ENCODE measurements at places on chromosomes 4 and X. TPM values are rescaled to one million over a fixed set of nuclear protein-coding genes. Genes with fewer than 3 reads are reported as not detected.

DNA sequence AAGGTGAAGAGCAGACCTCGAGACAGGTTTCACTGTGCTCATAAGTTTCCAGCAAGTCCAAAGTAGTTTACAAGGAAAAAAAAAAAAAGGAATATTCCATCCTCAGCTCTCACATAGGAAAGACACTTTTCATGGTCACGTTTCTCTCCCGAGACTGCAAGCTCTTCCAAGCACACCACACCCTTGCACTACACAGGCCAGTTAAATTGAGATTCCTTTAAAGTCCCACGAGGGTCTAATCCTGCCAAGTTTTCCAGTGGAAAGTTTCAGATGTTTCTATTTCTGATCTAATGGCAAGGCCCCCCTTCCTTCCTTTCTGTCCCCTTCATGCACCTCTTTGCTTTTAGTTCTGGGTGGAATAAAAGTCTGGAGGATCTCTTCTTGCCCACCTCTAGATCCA lies 67.9 kb upstream of the PCDH19 start:
- no peaks in the 10 kb centered on the region for H3K27me3 ChIP-seq
- H3K27ac ChIP-seq, result no peak overlapping the region
- H3K36me3 ChIP-seq, result no peaks in the 10 kb centered on the region
- DNase-seq, result no peak

GRCh38 chr4:120156120-120156718 lies 89.6 kb upstream of the MAD2L1 start:
- H3K27me3 ChIP-seq, result no peaks in the 10 kb centered on the region
- peak; percentile 75 for DNase-seq
- no peak overlapping the region for H3K27ac ChIP-seq
- peaks cover 10% of the 10 kb centered on the region for H3K4me1 ChIP-seq

GRCh38 chrX:126342859-126343258 lies 176.8 kb upstream of the DCAF12L2 start:
- no peak for DNase-seq
- H3K27me3 ChIP-seq, result no peaks in the 10 kb centered on the region
- H3K4me1 ChIP-seq, result no peaks in the 10 kb centered on the region
- H3K36me3 ChIP-seq, result no peaks in the 10 kb centered on the region
- H3K4me3 ChIP-seq, result no peak overlapping the region

DNA sequence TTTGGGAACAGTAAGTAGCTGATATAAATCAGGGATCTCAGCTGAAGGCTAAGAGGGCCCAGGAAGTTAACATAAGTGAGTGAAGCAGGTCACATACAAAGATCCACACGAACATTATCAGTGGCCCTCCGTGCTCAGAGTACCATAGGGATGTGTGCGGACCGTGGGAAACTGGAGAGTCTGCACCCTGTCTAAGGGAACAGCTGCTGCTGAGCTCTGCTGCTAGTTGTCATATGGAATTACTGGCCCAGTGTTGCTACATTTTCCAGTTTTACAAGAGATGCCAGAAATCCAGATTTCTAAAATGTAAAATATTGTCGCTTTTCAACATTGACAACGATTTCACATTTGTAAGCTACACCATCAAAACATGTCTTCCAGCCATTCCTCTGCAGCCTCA lies 90.5 kb downstream of the RTL5 start:
- H3K27ac ChIP-seq, result no peak overlapping the region
- no peak for DNase-seq
- H3K4me1 ChIP-seq, result no peaks in the 10 kb centered on the region
- no peaks in the 10 kb centered on the region for H3K36me3 ChIP-seq
- H3K4me3 ChIP-seq, result no peak overlapping the region

DNA sequence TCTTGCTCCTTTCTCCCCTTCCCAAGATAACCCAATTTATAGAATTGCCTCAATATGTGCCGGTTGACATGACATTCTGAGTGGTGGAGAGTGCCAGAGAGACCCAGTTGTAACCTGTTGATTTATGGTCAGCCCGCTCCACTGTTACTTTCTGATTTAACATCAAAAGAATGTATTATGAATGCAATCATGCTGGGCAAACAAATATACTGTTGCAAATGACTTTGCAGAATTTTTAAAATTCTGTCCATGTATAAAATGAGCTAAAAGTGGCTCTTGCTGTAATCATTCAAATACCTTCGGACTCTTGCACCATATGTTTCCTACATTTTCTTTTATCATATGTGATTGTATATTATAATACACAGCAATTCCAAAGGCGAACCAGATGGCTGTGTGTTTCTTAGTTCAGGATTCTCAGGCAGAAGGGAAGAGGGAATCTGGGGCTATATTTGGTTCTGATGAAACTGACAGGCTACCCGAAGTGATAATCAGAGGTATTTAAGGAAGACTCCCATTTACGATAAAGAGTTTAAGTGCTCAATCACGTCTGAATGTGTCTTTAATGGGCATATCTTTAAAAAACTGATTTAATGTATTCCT lies 131.7 kb downstream of the CLCN4 start:
- H3K27me3 ChIP-seq, result no peaks in the 10 kb centered on the region
- H3K4me1 ChIP-seq, result no peaks in the 10 kb centered on the region
- DNase-seq, result no peak
- no peak overlapping the region for H3K27ac ChIP-seq
- H3K36me3 ChIP-seq, result no peaks in the 10 kb centered on the region

GRCh38 chrX:107750263-107750662 lies 25.3 kb downstream of the TSC22D3 start:
- H3K27me3 ChIP-seq, result no peaks in the 10 kb centered on the region
- no peak overlapping the region for H3K27ac ChIP-seq
- peaks cover 22% of the 10 kb centered on the region for H3K4me1 ChIP-seq
- H3K36me3 ChIP-seq, result no peaks in the 10 kb centered on the region

GRCh38 chr4:18698119-18698883 lies 676.7 kb upstream of the LCORL start:
- H3K4me3 ChIP-seq, result no peak overlapping the region
- no peaks in the 10 kb centered on the region for H3K4me1 ChIP-seq
- H3K27ac ChIP-seq, result no peak overlapping the region
- DNase-seq, result no peak
- H3K27me3 ChIP-seq, result no peaks in the 10 kb centered on the region

DNA sequence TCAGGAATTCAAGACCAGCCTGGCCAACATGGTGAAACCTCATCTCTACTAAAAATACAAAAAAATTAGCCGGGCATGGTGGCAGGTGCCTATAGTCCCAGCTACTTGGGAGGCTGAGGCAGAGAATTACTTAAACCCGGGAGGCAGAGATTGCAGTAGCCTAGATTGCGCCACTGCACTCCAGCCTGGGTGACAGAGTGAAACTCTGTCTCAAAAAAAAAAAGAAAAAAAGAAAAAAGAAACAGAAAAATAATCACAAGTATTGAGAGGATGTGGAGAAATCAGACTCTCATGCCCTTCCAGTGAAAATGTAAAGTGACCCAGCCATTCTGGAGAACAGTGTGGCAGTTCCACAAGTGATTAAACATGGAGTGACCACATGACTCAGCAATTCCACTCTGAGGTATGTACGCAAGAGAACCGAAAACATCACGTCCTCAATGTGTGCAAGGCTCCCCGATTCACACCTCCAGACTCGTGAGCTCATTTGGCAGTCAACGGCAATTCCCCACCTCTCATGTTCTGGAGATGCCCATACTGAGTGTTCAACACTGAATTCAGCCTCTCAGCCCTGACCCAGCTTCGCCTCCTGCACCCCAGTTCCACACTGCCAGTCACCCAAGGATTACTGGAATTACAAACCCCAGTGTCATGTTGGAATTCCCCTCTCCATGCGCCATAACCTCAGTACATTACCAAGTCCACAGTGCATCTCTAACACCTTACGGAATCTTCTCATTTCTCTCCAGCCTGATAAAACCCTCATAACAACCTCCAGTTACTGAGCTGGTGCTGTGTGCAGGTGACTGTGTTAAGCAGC lies 21.1 kb downstream of the ACOX3 start:
- no peak for DNase-seq
- H3K27me3 ChIP-seq, result no peaks in the 10 kb centered on the region
- H3K4me3 ChIP-seq, result no peak overlapping the region
- no peaks in the 10 kb centered on the region for H3K36me3 ChIP-seq

DNA sequence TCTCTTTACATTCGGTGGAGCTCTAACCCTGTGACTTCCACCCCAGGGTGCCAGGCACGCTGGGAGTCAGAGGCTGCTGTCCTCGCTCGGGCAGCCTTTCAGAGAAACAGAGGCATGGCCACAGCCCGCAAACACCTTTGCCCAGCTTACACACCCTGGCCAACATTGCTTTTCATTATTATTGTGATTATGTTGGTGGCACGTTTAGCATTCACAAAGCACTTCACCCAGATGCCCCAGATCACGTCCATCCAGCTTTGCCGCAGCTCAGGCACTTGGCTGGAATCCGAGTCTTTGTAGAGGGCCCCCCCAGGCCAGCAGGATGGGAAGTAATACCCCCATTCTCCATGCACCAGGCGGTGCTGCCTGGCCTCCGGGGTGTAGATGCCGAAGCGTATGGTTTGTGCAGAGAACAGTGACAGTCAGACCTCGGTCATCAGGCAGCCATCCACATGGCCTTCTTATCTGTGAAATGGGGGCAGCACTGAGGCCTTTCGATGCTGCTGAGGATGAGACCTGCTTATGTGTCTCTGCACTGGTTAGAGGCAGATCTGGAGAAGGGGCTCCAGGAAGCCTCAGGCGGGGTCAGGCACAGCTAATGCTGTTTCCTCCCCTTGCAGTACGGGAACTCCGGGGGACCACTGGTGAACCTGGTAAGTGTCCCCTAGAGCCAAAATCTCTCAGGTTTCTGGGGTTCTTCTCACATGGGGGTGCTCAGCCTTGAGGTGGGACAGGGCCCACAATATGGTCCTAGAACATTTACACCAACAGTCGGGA lies 22.3 kb downstream of the HTRA3 start:
- H3K4me3 ChIP-seq, result no peak overlapping the region
- no peak overlapping the region for H3K27ac ChIP-seq
- H3K27me3 ChIP-seq, result no peaks in the 10 kb centered on the region

DNA sequence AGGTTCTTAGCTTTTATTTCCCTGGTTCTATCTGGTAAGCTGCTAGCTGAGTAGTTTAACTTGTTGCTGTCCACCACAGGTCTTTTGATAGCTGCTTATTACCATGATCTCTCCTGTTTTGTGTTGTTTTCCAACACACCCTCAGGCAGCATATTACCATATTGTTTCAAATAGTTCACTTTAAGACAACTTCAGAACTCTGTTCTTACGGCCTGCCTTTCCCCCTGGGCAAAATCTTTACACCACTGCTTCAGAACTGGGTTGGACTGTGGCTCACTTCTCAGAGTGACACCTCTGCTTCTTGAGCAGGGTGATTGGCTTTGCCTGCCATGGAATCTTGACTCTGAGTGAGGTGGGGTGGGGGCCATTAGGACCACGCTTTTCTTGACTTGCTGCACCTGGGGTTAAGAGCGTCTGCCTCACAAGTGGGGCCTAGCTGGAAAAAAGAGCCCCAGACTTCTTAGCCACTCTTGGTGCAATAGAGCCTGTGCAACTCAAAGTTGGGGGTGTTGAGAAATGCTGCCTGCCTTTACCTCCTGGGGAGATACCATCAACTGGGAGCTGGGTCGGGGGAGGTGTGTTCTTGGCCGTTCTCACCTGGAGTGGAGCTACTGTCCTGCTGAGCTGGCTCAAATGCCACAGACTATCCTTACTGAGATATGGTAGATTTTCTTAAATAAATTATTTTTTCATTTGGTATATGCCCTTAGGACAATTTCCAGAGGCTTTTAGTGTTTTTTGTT lies 23.4 kb downstream of the USP9X start:
- no peaks in the 10 kb centered on the region for H3K27me3 ChIP-seq
- no peaks in the 10 kb centered on the region for H3K36me3 ChIP-seq
- DNase-seq, result peak; percentile 11
- no peak overlapping the region for H3K4me3 ChIP-seq
- H3K4me1 ChIP-seq, result peaks cover 35% of the 10 kb centered on the region

- no peaks in the 10 kb centered on the region for H3K36me3 ChIP-seq
- no peak overlapping the region for H3K4me3 ChIP-seq
- no peak overlapping the region for H3K27ac ChIP-seq
- no peaks in the 10 kb centered on the region for H3K27me3 ChIP-seq
- H3K4me1 ChIP-seq, result peaks cover 5% of the 10 kb centered on the region
Observed at GRCh38 chr4:121100093-121100775, 27.9 kb upstream of the NDNF start.

DNA sequence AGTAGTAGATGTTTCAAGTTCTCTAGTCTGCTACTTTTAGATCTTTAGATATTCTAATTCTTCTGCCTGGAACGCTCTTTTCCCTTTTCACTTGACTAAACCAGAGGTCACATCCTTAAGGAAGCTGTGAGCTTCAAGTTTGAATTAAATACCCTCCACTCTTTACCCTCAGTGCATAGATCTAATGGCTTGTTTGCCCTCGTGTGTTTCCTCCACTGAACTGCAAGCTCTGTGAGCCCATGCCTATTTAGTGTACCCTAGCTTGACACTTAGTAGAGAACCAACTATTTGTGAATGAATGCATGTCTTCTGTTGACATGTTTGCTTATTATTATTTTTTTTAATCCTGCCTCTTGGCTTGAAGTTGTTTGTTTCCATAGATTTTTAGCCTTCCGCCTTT lies 138.3 kb downstream of the PDE5A start:
- peaks cover 3% of the 10 kb centered on the region for H3K36me3 ChIP-seq
- no peaks in the 10 kb centered on the region for H3K4me1 ChIP-seq
- peak; percentile 28 for DNase-seq
- no peak overlapping the region for H3K4me3 ChIP-seq

GRCh38 chr4:151204925-151205524 lies 71.9 kb upstream of the PRSS48 start:
- H3K27me3 ChIP-seq, result no peaks in the 10 kb centered on the region
- no peak for DNase-seq

DNA sequence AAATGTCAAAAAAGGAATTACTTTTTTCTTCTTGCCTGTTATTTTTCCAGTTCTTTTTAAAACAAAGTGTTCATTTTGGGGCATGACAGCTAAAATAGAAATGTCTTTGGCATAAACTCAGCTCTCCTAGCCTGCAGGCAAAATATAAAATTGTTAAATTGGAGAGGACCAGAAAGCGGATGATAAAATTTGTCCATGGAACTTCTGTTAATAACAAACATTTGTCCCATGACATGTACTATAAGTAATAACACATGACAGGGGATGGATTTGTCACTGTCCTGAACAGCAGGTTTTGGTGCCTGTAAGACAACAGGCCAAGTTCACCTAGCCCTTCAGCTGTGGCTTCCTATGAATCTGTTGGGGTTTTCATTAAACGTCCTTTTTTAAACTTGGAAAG lies 184.0 kb upstream of the TTC29 start:
- no peak overlapping the region for H3K4me3 ChIP-seq
- no peak for DNase-seq
- H3K27ac ChIP-seq, result no peak overlapping the region
- no peaks in the 10 kb centered on the region for H3K36me3 ChIP-seq

GRCh38 chr4:87227751-87228151 lies 7.3 kb upstream of the KLHL8 start:
- no peaks in the 10 kb centered on the region for H3K36me3 ChIP-seq
- H3K27me3 ChIP-seq, result no peaks in the 10 kb centered on the region
- no peak overlapping the region for H3K4me3 ChIP-seq
- no peaks in the 10 kb centered on the region for H3K4me1 ChIP-seq
- no peak overlapping the region for H3K27ac ChIP-seq

RPS6KA6 gene
- 20.0 TPM for total RNA-seq

PNMA5 gene
- not detected for total RNA-seq

HPGD gene
- total RNA-seq, result not detected

IQCM gene
- total RNA-seq, result 0.26 TPM

MAGEA10 gene
- not detected for total RNA-seq

MGARP gene
- total RNA-seq, result 2.5 TPM

F8 gene
- 9.8 TPM for total RNA-seq

CYBB gene
- not detected for total RNA-seq

SOD3 gene
- 1.6 TPM for total RNA-seq

USP27X gene
- total RNA-seq, result 4.2 TPM

ARAP2 gene
- total RNA-seq, result 1.6 TPM

NHS gene
- total RNA-seq, result 3.9 TPM

Measured in neural progenitor cell (in vitro differentiated cells).